ENCODE measurements at places on chromosomes 5 and 9. TPM values are rescaled to one million over a fixed set of nuclear protein-coding genes. Genes with fewer than 3 reads are reported as not detected.

- DNase-seq, result no peak
Observed at GRCh38 chr9:21110708-21111576, 30.7 kb downstream of the IFNW1 start.

DNA sequence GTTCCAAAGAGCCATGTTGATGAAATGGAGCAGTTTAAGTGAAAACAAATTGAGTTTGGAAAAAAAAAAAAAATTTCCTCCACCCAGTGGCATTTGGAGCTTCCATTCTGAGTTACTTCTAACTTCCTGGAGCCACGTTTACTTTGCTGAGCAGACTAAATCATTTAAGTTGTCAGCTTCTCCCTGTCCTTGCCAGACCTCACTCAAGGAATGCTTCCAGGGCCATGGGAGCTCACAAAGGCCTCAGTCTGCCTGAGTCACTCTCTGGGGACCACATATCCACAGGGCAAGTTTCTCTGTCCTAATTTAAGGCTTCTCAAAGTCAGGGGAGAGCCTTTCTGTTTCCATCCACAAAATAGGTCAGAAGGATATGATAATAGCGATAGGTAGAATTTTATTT, 210.3 kb upstream of the TNC start:
- DNase-seq, result no peak

DNA sequence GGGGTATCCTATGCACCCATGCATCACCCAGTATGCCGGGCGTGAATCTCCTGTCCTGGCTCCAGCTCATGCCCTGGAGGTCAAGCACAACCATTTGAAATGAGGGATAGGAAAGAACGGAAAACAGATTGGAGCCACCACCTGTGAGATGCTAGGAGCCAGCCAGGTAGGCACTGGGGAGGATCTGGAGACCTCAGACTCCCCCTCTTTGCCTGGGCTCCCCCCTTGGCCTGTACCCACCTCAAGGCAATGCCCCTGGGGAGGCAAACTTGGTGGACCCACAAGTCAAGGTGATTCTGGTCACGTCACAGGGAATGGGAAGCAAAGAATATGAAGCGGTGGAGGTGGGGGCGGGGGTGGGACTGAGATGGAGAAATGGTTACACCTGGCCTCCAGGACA, 92.6 kb downstream of the PAX5 start:
- DNase-seq, result no peak

PIP5KL1 gene
- total RNA-seq, result 2.0 TPM

- no peak for DNase-seq
Observed at GRCh38 chr5:72281764-72282499, 38.1 kb downstream of the MRPS27 start.

Measured in sciatic nerve (tissue), 2 donors.